ENCODE measurements at places on chromosomes 1 and 21.

GRCh38 chr21:42207426-42207825, 11.5 kb upstream of the ABCG1 start:
- no peaks in the 10 kb centered on the region for H3K36me3 ChIP-seq
- no peak overlapping the region for H3K4me3 ChIP-seq
- H3K27me3 ChIP-seq = no peaks in the 10 kb centered on the region
- DNase-seq = no peak

DNA sequence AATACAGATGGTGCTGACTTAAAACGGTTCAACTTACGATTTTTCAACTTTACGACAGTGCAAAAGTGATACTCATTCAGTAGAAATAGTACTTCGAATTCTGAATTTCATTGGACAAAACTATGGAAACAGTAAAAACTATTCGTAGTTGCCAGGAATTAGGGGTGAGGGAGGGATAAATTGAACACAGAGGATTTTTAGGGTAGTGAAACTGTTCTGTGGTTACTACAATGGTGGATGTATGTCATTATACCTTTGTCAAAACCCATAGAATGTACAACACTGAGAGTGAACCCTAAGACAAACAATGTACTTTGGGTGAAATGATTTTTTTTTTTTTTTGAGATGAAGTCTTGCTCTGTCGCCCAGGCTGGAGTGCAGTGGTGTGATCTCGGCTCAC, 7.5 kb downstream of the DDR2 start:
- H3K4me3 ChIP-seq = no peak overlapping the region
- no peak overlapping the region for H3K27ac ChIP-seq
- no peaks in the 10 kb centered on the region for H3K4me1 ChIP-seq
- H3K36me3 ChIP-seq = no peaks in the 10 kb centered on the region
- peak; percentile 11 for DNase-seq
- no peaks in the 10 kb centered on the region for H3K27me3 ChIP-seq

DNA sequence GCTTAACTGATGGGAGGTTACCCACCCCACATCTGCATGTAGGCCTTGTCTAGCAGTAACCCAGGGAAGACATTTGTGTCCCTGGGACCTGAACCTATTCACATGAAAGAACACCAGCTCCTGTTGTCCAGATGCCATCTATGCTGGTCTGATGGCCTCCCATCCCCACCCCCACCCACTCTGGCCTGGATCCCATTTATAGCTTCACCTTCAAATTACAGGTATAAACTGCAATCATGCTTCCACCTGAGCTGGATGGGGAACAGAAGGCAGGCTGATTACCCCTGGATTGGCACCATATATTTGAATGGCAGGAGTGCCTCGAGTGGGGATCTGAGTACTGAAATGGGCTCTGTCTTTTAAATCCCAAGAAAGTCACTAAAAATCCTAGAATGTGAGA, 312.7 kb upstream of the USP24 start:
- no peak for DNase-seq
- no peaks in the 10 kb centered on the region for H3K4me1 ChIP-seq
- no peak overlapping the region for H3K4me3 ChIP-seq
- no peak overlapping the region for H3K27ac ChIP-seq
- H3K27me3 ChIP-seq = peaks cover 5% of the 10 kb centered on the region
- no peaks in the 10 kb centered on the region for H3K36me3 ChIP-seq

GRCh38 chr1:53076165-53076564, 14.2 kb downstream of the PODN start:
- no peaks in the 10 kb centered on the region for H3K4me1 ChIP-seq
- no peak overlapping the region for H3K27ac ChIP-seq
- no peak for DNase-seq

- peak; percentile 59 for DNase-seq
- no peak overlapping the region for H3K27ac ChIP-seq
- no peaks in the 10 kb centered on the region for H3K36me3 ChIP-seq
- peaks cover 2% of the 10 kb centered on the region for H3K27me3 ChIP-seq
- no peak overlapping the region for H3K4me3 ChIP-seq
Measured at GRCh38 chr1:19974822-19975416, 4.5 kb downstream of the PLA2G2A start.

GRCh38 chr1:59352065-59352464, 55.2 kb downstream of the FGGY start:
- no peaks in the 10 kb centered on the region for H3K27me3 ChIP-seq
- no peaks in the 10 kb centered on the region for H3K36me3 ChIP-seq
- H3K4me1 ChIP-seq = no peaks in the 10 kb centered on the region
- no peak overlapping the region for H3K27ac ChIP-seq
- no peak overlapping the region for H3K4me3 ChIP-seq
- no peak for DNase-seq

DNA sequence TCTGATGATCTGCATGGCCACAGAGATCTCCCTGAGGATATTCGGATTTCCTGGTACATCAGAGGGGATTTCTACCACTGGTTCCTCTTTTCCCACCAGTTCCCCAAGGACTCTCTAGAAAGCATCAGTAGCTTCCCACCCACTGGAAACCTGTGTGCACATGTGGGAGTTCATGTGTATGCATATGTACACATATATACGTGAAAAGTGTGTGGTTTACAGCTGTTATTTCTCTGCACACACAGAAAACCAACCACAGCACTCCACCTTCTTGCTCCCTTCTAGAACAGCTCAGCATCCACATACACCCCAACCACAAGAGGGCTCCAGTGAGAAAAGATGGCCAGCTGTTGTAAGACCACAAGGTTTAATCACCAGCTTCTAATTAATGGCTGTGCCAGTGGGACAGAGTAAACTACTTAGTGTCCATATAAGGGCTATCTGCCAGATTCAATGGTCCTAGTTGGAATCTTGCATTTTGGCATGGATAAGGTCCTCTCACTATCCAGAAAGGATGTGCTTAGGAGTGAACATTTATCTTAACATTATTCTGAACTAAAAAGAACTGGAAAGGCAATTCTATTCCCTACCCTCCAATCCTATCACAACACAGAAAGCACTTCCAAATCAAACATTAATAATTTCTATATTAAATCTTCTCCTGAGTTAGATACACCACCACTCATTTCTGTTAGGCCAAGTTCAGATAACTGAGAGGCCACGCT, 24.1 kb downstream of the GPR3 start:
- no peaks in the 10 kb centered on the region for H3K27me3 ChIP-seq
- peaks cover 39% of the 10 kb centered on the region for H3K4me1 ChIP-seq
- peak overlapping the region; percentile 37 for H3K27ac ChIP-seq
- H3K4me3 ChIP-seq = no peak overlapping the region

DNA sequence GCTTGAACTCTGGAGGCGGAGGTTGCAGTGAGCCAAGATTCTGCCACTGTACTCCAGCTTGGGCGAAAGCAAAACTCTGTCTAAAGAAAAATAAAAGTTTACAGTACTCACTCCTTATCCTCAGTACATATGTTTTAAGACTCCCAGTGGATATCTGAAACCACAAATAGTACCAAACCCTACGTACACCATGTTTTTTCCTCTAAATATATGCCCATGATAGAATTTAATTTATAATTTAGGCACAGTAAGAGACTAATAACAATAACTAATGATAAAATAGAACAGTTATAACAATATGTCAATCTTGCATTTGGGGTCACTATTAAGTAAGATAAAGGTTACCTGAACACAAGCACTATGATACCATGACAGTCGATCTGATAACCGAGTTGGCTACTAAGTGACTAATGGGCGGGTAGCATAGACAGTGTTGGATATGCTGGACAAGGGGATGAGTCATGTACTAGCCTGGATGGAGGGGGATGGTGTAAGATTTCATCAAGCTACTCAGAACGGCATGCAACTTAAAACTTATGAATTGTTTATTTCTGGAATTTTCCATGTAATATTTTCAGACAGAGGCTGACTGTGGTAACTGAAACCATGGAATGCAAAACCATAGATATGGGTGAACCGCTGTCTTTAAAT, 43.7 kb downstream of the ST7L start:
- DNase-seq = no peak
- H3K4me3 ChIP-seq = no peak overlapping the region
- no peak overlapping the region for H3K27ac ChIP-seq
- no peaks in the 10 kb centered on the region for H3K27me3 ChIP-seq

- DNase-seq = peak; percentile 42
- no peaks in the 10 kb centered on the region for H3K27me3 ChIP-seq
- H3K4me1 ChIP-seq = no peaks in the 10 kb centered on the region
Measured at GRCh38 chr1:226569879-226570547, 21.4 kb downstream of the STUM start.

DNA sequence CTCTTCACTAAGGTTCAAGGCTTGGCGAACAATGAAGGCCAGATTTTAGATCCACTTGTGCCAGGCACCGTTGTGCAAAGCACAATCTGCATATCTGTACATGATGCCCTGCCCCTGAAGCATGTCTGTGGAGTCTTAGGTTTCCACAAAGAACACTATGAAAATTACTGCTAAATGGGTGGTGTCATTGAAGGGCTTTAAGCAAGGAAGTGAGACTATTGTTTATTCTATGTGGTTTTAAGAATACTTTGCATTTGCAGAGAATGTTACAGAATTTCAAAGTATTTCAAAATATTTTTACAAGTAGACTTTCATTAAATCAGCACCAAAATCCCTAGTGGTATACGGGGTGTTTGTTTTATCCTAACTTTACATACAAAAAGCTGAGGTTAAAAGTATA, 8.8 kb downstream of the TSEN15 start:
- H3K36me3 ChIP-seq = peaks cover 6% of the 10 kb centered on the region
- no peak overlapping the region for H3K4me3 ChIP-seq
- no peaks in the 10 kb centered on the region for H3K4me1 ChIP-seq

DNA sequence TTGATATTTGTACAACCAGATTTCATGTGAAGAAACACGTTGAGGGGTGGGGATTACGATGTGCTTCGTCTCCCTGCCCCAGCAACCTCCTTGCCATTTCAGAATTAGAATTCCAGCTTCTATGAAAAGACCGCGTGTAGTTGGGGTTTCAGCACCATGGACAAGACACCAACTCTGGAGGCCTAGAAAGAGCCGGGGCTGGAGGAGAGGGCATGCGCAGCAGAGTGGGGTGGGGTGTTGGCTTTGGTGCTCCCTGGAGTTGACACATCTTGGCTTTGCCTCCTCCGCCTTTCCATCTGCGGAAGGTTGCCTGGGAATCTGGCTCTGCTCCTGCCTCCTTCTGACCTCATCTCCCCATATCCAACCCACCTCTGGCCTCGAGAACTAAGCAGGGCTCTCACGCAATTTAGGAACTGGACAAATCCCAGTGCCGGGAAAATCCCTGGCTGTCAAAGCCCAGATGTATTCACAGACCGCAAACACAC, 11.8 kb downstream of the HTR6 start:
- H3K27ac ChIP-seq = no peak overlapping the region
- H3K27me3 ChIP-seq = peaks cover 3% of the 10 kb centered on the region
- DNase-seq = no peak
- H3K4me3 ChIP-seq = no peak overlapping the region

- H3K27me3 ChIP-seq = no peaks in the 10 kb centered on the region
- DNase-seq = no peak
- H3K4me3 ChIP-seq = no peak overlapping the region
- H3K4me1 ChIP-seq = no peaks in the 10 kb centered on the region
- H3K27ac ChIP-seq = no peak overlapping the region
- H3K36me3 ChIP-seq = no peaks in the 10 kb centered on the region
Measured at GRCh38 chr21:37028570-37028969, 22.1 kb downstream of the RIPPLY3 start.

GRCh38 chr1:35229587-35230360, 36.8 kb upstream of the SFPQ start:
- no peak overlapping the region for H3K4me3 ChIP-seq
- H3K27me3 ChIP-seq = no peaks in the 10 kb centered on the region
- H3K27ac ChIP-seq = no peak overlapping the region
- H3K36me3 ChIP-seq = no peaks in the 10 kb centered on the region
- no peaks in the 10 kb centered on the region for H3K4me1 ChIP-seq
- DNase-seq = no peak

DNA sequence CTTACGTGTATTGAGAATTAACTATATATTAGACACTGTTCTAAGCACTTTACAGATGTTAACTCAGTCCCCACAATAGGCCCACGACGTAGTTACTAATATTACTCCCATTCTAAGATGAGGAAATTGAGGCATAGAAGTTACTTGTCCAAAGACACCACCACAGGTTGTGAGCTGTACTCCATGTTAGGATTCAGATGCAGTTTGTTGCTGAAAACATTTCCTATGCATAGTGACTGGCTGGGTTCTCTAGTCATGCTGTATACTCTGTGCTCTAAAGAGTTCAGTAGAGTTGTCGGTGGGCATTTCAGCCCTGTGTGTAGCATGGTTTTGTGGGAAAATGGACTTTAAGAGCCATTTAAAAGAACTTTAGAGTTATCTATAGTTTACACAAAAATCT, 65.2 kb downstream of the GPR137B start:
- H3K4me3 ChIP-seq = no peak overlapping the region
- no peaks in the 10 kb centered on the region for H3K36me3 ChIP-seq
- no peak for DNase-seq
- H3K4me1 ChIP-seq = no peaks in the 10 kb centered on the region

DNA sequence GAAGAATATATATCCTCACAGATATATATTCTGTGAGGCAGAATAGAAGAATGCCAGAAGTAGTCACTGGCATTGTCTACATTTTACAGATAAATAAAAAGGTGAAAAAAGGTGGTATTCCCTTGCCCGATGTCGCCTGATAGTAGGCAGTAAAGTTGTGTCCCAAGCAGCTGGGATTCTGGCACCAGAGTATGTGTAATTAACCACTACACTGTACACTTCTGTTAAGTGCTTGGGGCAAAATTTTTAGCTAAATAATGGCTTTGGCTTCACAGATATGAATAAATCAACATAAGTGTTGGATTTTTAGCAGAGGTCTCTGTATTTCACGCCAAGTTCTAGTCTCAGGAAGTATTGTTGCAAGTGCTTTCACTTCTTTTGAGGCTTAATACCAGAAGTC, 13.3 kb upstream of the CASQ2 start:
- H3K27me3 ChIP-seq = no peaks in the 10 kb centered on the region
- no peaks in the 10 kb centered on the region for H3K36me3 ChIP-seq
- no peak overlapping the region for H3K27ac ChIP-seq
- no peak overlapping the region for H3K4me3 ChIP-seq
- DNase-seq = no peak
- no peaks in the 10 kb centered on the region for H3K4me1 ChIP-seq

- no peaks in the 10 kb centered on the region for H3K36me3 ChIP-seq
- H3K4me1 ChIP-seq = no peaks in the 10 kb centered on the region
- H3K4me3 ChIP-seq = no peak overlapping the region
- DNase-seq = no peak
Measured at GRCh38 chr1:173560285-173560880, 42.5 kb downstream of the SLC9C2 start.

- no peaks in the 10 kb centered on the region for H3K36me3 ChIP-seq
- no peak overlapping the region for H3K27ac ChIP-seq
- no peaks in the 10 kb centered on the region for H3K4me1 ChIP-seq
- no peak for DNase-seq
- H3K4me3 ChIP-seq = no peak overlapping the region
Measured at GRCh38 chr1:19840228-19840627, 25.1 kb upstream of the RNF186 start.

All from B cell (primary cell).